Prostate gland (tissue), 2 donors: ENCODE measurements at places on chromosomes 11 and 22. TPM values are rescaled to one million over a fixed set of nuclear protein-coding genes. Genes with fewer than 3 reads are reported as not detected.

The CCDC73 gene
- total RNA-seq = 0.09 TPM

The SMC1B gene
- total RNA-seq = not detected

The MUC5AC gene
- 0.05 TPM for total RNA-seq

The TMEM86A gene
- 3.2 TPM for total RNA-seq

The KCNK4 gene
- not detected for total RNA-seq

The LDLRAD3 gene
- total RNA-seq = 42.5 TPM

The BTG4 gene
- total RNA-seq = not detected

DNA sequence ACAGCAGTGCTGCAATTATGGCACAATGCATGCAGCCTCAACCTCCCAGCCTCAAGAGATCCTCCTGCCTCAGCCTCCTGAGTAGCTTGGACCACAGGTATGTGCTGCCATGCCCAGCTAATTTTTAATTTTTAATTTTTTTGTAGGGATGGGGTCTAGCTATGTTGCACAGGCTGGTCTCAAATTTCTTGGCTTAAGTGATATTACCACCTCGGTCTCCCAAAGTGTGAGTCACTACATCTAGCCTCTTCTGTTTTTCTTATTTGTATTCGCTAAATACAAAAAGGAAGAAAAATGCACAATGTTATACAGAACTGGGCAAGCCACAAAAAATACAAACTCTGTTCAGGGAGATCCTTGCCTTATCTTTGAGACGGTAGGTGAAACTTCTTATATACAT is 62.1 kb downstream of the DDI1 start:
- DNase-seq = no peak

GRCh38 chr22:44025171-44026065 is 1.3 kb downstream of the PARVB start:
- DNase-seq = no peak

GRCh38 chr22:26744892-26745808 is 87.8 kb downstream of the MIAT start:
- DNase-seq = no peak

- peak; percentile 60 for DNase-seq
Observed at GRCh38 chr22:45785458-45785857, 113.8 kb downstream of the ATXN10 start.

- DNase-seq = no peak
Observed at GRCh38 chr11:42301777-42302176, 842.3 kb upstream of the LRRC4C start.

- no peak for DNase-seq
Observed at GRCh38 chr22:37998543-37998942, 14.2 kb upstream of the SOX10 start.

DNA sequence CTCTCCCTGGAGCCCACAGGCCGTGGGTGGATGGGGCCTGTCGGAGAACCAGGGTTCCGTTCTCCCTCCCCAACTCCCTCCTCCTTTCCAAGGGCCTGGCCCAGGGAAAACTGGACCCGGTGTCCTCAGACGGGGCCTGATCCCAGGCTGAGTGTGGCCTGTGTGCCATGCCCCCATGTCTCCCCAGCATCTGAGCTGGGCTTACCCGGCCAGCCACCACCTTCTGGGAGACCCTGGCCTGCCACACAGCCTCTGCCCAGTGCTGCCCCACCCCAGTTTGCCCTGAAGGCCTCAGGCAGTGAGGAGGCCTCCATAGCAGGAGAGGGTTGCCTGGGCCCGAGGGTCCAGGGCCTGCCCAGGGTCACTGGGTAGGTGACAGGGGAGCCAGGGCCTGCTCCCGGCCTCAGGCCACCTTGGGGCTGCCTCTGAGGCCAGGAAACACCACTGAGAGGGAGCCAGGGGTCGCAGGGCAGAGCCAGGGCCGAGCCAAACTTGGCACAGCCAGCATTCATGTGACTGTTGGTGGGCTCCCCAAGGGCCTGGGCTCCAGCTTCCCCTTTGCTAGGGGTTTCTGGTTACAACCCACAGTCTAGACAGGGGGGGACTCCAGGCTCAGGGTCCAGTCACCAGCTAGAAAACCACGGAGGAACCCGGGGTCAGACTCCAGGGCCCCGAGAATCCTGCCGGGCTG is 590 bp upstream of the IFITM10 start:
- no peak for DNase-seq

DNA sequence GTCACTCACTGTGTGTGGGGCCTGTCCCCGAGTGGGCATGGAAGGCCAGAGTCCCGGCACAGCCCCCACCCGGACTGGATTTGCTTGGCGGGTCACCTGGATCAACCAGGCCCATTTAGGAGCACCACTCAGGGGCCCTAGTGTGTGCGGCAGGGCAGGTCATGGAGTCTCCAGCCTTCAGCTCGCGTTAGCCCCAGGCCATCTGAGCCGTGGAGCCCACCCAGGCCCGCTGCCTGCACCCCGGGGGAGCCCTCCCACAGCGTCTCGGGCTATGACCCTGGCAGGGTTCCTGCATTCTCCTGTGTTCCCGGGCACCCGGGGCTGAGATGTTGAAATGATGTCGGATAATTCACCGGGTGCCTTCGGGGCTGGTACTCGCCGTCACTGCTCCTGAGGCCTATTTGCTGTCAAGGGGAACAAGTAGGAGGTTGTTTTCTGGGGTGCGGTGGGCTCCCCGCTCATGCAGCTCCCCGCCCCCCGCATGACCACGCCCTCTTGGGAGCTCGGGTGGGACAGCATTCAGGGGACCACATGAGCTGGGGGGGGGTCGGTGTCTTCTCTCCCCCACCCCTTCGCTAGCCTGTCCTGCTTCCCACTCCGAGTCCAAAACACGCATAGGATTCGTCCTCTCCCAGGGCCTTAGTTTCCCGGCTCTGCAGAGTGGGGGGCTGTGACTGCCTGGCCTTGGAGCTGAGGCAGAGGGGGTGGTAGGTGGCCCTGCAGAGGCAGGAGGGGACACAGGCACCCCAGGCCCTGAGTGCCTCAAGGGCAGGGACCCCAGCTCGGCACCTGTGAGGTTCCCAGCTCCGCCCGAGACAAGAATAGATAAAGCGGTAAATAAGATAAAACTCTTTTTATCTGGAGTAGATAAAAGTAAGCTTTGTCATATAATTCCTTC is 77.2 kb downstream of the KCNQ1 start:
- no peak for DNase-seq

GRCh38 chr11:92137747-92138146 is 86.9 kb upstream of the FAT3 start:
- DNase-seq = no peak

DNA sequence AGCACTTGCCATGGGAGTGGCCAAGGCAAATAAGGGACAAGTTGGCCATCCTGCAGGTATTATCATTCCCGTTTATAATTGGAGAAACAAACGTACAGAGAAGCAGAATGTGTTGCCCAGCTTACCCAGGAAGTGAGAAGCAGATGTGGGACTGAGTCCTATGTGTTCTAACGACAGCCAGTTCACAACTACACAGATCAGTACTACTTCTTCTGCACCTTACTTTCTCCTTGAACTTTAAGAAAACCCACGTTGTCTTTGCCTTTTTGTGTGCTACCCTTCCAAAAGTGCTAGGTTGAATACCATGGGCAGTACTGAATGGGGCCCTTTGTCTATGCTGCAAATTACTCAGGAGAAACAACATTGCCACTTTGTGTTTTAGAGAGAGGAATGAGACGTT is 62.8 kb upstream of the BLID start:
- no peak for DNase-seq

DNA sequence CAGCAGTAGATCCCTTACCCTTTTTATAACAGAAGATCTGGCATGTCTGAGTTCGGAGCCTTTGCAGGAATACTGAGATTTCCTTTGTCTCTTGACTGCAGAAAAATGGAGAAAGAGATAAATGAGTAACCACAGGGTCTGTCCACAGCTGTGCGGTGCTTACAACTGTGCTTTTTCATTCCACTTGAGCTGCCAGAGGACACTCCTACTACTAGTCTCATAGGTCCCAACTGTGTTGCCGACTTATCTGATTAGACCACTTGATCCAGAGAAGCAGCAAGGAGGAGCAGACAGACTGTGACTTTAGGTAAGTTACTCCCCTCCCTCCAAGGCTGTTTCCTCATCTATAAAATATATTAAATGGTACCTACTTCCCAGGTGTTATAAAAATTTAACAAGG is 17.5 kb downstream of the FAM227A start:
- no peak for DNase-seq

DNA sequence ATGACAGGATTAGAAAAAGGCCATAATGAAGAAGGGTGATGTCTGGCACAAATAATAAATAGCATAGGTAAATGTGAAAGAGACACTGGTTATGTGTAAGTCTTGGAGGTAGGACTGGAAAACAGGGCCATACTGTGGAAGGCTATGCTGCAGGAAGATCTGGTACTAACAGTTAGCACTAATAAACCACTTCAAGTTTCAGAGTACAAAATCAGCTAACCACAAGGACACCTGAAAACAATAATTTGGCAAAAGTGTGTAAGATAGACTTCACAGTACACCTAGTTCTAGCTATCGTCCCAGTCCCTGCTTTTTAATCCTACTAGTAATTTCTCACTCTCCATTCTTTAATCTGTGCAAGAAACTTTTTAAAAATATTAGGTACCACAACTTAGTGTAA is 44.3 kb downstream of the CWF19L2 start:
- no peak for DNase-seq

- no peak for DNase-seq
Observed at GRCh38 chr11:26580929-26581328, 8.9 kb upstream of the MUC15 start.

- DNase-seq = no peak
Observed at GRCh38 chr11:62333768-62334167, 3.5 kb upstream of the ASRGL1 start.

DNA sequence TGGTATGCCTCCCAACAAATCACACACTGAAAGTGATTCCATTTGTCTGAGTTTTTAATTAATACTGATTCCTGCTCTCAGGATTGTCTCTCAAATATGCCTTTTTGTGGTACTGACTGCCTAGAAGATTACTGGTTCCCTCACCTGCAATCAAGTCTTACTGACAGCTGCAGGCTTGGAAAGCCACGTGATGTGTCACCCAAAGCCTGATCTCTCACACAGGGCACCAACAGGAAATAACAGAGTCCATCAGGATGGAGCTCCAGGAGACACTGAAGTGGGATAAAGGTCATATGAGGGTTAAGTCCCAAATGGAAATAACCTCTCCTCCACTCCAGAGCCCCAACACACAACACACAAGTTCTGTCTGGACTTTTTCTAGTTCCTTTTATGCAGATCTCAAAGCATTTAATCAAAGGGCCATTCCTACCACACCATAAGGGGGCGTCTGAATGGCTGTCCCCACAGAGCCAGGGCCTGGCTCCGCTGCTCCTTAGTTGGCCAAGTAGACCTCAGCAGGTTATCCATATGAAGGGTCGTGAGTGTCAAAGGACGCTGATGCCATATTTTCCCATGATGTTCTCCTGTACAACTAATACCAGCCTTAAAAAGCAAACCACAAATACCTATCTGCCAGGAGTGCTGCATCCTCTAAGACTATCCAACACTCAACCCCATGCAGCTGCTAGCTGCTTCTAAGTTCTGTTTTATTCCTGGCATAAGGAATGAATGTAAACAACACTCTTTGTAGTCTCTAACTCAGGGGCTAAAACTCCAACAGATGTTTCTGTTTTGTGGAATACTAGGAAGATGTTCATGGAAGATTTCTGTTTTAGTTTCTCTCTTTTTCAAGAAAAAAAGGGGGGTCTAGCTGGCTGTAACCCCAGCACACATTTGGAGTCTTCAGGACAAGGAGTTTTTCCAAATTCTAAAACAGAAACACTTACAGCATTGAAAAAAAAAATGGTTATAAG is 13.0 kb downstream of the SCUBE2 start:
- no peak for DNase-seq

- peak; percentile 40 for DNase-seq
Observed at GRCh38 chr11:121152764-121153163, 51.7 kb downstream of the TECTA start.

GRCh38 chr11:134863294-134863693 is 451.3 kb upstream of the B3GAT1 start:
- DNase-seq = no peak

DNA sequence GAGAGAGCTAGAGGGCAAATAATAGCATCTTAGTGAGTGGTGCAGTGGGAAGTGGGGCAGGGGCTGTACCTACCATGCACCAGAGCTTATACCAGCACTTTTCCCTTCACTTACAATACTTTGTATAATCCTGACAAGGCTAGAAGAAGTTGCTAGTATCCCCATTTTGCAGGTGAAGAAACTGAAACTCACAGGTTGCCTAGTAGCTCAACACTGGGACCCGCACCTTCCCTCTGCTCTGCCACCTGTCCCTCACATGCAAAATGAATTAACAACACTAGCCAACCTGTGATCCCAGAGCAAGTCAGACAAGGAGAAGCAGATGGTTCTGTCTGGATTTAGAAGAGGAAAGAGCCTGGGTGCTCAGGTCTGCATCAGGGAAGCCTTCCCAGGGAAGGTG is 510.4 kb downstream of the BUD13 start:
- DNase-seq = no peak

DNA sequence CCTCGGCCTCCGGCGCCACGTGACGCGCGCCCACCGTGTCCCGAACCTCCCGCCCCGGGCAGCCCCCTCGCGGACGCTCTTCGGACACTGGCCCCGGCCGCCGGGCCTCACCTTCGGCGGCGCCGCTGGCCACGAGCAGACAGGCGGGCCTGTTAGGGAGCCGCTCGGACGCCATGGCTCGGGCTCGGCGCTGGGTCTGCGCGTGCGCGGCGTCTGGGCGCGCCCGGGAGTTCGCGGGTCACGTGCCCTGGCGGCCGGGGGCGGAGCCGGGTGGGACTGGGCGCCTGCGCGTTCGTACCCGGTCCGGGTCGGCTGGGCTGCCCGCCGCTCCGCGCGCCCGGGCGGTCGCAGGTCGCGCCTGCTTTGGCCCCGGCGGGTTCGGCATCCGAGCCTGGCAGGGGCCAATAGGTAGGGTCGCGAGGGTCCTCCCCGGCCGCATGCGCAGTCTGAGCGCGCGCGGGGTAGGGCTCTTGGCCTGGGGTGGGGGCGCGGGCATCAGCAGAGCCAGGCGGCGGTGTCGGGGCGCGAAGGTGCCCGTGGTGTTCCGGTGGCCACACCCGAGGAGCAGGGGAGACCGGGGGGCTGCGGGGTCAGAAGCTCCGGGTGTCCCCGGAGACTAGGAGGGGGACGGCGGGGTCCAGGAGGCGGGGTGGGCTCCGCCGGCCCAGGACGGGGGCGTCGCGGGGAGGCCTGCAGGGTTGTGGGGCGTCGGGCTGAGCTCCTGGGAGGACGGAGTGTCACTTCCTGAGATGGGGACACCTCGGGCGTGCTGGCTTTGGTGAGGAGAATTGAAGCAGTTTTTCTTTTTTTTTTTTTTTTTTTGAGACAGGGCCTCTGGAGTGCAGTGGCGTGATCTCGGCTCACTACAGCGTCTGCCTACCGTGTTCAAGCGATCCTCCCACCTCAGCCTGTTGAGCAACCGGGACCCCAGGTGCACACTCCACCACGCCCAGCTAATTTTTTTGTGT is at the start of gene GATD1:
Gene GATD1 (minus strand): TSS at position 200 of the 968 bp plus-strand sequence. CDS start 25 bp downstream, at position 175.
- peak; percentile 86 for DNase-seq

DNA sequence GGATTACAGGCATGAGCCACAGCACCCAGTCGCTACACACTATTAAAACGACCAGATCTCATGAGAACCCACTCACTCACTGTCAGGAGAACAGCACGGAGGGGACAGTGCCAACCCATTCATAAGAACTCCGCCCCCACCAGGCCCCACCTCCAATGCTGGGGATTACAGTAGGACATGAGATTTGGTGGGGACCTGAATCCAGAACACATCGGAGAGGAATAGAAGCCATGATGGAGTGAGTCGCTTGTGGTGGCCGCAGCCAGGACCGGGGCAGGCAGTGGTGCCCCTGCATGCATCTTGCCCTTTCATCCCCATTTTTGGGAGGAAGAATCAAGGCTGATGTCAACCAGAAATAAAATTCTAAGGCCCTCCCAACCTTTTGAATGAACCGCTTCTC is 8.7 kb downstream of the NADSYN1 start:
- no peak for DNase-seq
